ENCODE measurements at places on chromosomes 2 and 18. TPM values are rescaled to one million over a fixed set of nuclear protein-coding genes. Genes with fewer than 3 reads are reported as not detected.

UGT1A8 gene
- not detected for total RNA-seq

DSG1 gene
- total RNA-seq = 0.49 TPM

CNGA3 gene
- 2.5 TPM for total RNA-seq

SPATA3 gene
- not detected for total RNA-seq

CFLAR gene
- total RNA-seq = 26.6 TPM

AQP12A gene
- total RNA-seq = not detected

Measured in temporal lobe (tissue), 4 donors.